LNCaP clone FGC (cell line): ENCODE measurements at places on chromosomes 6 and 20.

DNA sequence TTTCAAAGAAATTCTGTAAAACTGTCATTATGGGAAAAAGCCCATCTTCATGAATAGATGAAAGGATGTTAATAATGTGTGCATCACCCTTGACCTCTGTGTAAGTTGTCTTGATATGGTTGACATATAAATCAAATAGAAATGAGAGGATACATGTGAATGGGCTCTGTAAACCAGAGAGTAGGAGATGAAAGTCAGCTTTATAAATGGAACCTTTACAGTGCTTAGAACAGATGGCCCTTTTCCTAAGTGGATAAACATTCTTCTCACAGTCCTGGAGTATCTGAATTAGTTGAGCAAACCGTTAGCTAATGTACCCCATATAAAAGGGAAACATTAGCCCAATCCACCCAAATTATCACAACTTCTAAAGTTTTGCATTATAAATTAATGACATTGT, 57.5 kb downstream of the MYLK4 start:
- no peak for DNase-seq

GRCh38 chr6:22906091-22906549, 336.8 kb downstream of the HDGFL1 start:
- no peak for DNase-seq

- no peak for DNase-seq
Observed at GRCh38 chr20:60952861-60953260, 299.2 kb upstream of the CDH4 start.

- DNase-seq, result peak; percentile 70
Observed at GRCh38 chr6:166997768-166998255, 1.4 kb upstream of the CEP43 start.

DNA sequence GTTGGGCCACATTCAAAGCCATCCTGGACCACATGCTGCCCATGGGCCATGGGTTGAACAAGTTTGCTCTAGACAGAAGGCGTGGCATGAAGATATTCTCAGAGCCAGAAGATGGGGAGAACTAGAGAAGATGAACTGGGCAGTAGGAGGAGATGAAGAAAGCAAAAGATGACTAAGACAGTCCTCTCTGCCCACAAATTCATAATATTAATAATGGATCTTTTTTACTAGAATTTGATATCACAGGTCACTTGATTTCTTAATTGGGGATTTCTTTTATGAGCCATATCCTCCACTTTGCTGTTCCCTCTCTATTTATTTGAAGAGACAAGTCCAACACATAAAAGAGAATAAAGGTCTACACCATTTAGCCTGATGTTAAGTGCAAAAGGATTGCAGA, 25.5 kb upstream of the EDN1 start:
- DNase-seq, result no peak

- no peak for DNase-seq
Observed at GRCh38 chr20:32670773-32671455, 2.8 kb downstream of the C20orf203 start.

- no peak for DNase-seq
Observed at GRCh38 chr6:118495485-118496280, 52.4 kb upstream of the PLN start.

GRCh38 chr6:51743999-51744398, 343.4 kb downstream of the PKHD1 start:
- DNase-seq, result no peak

GRCh38 chr20:40943591-40943990, 85.0 kb upstream of the TOP1 start:
- no peak for DNase-seq

DNA sequence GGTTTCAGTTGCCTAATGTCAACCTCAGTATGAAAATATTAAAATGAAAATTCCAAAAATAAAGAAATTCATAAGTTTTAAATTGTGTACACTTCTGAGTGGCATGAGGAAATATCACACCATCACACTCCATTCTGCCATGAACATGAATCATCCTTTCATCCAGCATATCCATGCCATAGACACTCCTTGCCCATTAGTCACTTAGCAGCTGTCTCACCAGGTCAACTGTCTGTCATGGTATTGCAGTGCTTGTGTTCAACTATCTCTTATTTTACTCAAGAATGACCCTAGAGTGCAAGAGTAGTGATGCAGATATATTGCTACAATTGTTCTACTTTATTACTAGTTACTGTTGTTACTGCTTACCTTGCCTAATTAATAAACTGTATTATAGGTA, 712.4 kb downstream of the EPHA7 start:
- DNase-seq, result no peak

GRCh38 chr6:146287691-146288369, 255.8 kb upstream of the RAB32 start:
- no peak for DNase-seq

DNA sequence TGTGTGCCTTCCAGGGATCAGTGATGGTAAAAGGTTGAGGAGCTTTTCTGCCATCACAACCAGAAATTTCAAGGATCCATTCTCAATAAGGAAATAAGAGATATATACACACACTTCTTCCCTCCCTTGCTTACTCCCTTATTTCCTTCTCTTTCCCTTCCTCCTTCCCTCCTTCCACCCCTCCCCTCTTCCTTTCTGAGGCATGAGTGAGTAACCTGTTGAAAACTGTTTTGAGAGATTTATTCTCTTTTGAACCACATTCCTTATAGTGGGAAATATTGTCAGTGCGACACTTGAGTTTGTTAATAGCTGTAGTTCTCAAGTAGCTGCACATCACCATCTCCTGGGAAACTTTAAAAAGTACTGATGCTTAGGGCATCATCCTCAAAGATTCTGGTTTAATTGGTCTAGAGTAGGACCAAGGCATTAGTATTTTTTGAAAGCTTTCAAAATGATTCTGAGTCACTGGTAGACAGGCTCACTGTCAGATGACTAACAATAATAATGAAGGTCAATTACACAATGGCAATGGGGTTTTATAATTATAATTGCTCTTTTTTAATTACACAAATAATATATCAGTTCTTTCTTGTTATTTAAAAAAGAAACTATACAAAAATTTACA, 109.9 kb downstream of the POPDC3 start:
- DNase-seq, result no peak

DNA sequence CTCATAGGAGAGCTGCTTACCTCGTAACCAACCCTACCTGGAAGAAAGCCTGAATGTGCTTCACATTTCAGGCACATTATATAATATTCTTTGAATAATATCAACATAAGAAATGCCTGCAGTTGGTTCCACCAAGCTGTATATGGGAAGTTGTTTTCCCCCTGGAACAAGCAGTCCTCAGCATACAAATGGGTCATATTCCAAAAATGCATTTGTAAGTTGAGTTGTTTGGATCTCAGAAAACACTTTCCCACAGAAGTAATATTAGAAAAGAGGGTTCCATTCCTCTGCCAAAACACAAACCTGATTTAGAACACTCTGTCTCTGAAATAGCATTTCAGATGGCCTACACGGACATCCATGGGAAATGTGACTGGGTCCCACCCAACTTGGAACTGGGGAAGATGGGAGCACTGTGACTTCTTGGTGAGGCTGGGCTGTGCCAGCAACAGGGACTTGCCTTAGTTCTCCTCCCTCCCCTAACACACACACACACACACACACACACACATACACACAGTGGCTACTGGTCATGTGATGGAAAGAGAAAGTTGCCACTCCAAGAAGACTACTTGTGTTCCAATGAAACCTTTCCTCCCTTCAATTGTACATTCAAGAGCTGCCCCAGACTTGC, 11.4 kb upstream of the RCAN2 start:
- no peak for DNase-seq

- no peak for DNase-seq
Observed at GRCh38 chr6:140050101-140050995, 675.9 kb upstream of the CITED2 start.

GRCh38 chr6:27178407-27178730, 69.1 kb upstream of the PRSS16 start:
- DNase-seq, result no peak

- peak; percentile 85 for DNase-seq
Observed at GRCh38 chr6:136897071-136897470, 25.0 kb upstream of the SLC35D3 start.

- DNase-seq, result no peak
Observed at GRCh38 chr20:14723614-14724013, 386.2 kb upstream of the FLRT3 start.

DNA sequence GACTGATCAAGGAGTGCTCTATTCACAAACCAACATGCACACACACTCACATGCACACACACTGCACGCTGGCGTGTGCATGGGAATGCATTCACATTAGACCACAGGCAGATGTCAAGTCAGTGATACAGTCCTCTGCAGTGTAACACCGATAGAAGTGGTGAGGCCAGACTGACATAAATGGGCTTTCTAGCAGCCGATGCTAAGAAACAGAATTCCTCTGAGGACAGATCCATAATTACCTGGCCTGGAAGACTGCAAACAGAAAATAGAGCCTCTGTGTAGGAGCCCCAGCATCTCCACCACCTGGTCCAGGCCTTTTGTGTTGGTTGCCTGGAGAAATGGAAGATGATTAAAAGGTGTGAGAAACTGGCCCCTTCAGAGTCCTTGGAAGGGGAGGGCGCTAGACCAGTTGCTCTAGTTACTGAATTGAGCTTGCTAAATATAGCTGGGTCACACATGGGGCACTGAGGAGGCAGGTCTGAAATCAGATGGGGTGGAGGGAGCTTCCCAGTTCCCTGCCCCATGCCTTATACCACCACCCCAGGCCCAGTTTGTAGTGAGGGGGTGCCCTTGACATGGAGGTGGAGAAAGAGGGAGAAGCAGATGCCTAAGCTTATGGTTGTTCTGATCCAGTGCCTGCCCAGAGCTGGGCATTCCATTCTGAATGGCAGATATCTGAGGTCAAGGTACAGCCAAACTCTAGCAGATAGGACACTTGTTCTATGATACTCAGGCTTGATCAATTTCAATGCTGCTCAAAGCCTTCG, 233.8 kb downstream of the LRFN2 start:
- DNase-seq, result no peak

GRCh38 chr20:63098195-63098810, 91.5 kb upstream of the BHLHE23 start:
- DNase-seq, result no peak

GRCh38 chr6:78611886-78612480, 255.4 kb upstream of the IRAK1BP1 start:
- no peak for DNase-seq

DNA sequence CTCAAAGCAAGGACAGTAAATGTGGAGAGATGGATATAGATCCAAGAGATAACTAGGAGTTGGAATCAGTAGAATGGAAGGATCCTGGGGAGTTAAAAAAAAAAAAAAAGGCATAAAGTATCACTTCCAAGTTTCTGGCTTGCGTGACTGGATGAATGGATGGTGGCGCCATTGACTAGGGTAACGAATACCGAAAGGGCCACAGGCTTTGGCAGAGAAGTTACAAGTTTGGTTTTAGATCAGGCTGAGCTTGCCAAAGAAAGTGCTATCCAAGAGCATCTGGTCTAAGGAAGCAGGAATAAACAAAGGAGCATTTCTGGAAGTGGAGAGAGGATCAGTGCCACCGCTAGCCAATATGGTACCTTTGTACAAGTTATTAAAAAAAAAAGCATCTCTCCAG, 17.5 kb downstream of the L3MBTL1 start:
- DNase-seq, result no peak

DNA sequence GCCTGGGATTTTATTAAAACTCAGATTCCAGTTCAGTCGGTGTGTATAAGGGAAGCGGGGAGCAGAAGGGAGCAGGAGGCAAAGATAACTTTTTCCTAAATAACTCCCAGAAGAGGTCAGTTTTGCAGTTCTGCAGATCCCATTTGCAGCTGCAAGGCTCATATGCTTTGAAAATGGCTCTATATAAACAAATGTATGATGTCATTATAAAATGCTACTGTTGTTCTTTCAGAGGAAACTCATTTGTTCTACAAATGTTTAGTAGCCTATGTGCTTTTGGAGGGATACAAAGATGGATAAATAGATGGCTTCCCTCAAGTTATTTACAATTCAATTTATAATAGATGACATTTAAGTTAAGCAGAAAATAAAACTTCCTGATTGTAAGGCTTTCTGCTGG, 29.2 kb upstream of the DSP start:
- no peak for DNase-seq

DNA sequence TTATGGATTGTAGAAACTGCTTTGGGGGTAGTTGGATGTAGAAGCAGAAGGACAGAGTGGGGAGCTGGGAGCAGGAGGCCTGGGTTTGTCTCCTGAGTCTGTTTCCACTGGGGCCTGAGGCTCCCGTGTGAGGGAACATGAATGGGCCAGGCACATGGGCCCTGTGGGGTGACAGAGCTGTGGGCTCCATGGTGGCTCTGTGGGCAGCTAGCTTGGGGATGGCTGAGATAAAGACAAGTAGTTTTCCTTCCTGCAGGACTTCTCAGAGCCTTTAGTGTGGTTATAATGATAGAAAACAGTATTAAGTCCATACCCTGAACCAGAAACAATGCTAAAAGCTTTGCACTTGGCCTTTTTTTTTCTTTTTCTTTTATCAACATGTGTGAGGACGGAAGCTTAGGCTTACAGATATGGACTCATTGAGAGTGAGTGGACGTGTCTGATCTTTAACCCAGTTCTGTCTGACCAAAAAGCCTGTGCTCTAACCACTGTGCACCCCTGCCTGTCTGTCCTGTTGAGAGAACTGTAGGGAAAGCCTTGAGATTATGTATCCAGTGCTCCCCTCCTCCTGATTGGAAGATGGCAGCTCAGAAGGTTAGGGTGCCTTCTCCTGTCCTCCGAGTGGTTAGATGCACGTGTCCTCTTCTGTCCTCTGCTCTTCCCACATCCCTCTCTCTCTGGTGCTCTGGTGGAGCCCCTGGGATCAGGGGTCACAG, 98.3 kb downstream of the CDH26 start:
- DNase-seq, result no peak

DNA sequence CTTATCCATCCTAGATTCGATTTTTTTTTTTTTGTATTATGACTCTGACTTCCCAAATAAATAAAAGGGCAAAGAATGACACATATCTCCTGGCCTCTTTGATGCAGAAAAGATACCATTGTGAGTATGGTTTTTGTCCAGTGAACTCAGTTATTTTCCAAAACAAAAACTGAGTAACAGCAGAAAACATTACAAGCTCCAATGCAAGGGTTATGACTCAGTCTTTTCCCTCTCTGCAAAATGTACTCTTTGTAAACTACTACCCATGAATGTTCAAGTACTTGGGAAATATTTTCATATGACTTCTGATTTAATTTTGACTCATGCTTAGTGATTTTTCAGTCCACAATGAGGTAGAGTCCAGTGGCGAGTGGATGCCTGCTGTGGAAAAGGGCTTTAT, 355.3 kb downstream of the RNF144B start:
- DNase-seq, result no peak
